Skin of body (tissue), 3 donors: ENCODE measurements at places on chromosomes 12 and 14. TPM values are rescaled to one million over a fixed set of nuclear protein-coding genes. Genes with fewer than 3 reads are reported as not detected.

GRCh38 chr12:42588524-42589464, 752 bp downstream of the PRICKLE1 start:
- peak; percentile 53 for DNase-seq

NRIP2 gene
- 0.79 TPM for total RNA-seq

DNA sequence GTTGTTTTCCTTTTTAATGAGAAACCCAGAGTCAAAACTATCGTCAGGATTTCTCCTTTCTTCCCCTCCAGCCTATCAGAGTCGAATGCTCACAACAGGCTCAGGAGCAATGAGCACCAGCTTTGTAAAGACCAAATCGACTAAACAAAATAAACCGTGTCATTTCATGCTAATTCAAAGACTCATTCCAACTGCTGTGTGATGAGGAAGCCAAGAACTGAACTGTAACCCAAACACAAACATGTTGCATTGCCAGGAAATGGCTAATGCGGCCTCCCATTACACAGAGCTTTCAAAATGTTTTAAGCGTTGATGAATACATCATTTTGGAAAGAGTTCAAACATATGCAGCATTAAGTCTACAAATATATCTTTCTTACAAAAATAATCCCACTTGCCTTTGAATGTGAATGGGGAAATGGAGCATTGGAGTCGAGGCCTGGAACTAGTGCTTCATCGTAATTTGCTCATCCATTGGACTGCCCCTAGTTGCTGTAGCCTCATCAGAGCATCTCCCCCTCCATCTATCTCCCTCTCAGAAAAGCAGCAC, 349.5 kb downstream of the GXYLT1 start:
- peak; percentile 72 for DNase-seq

GLT8D2 gene
- 36.5 TPM for total RNA-seq

BAZ1A gene
- total RNA-seq, result 64.5 TPM

TMPRSS12 gene
- total RNA-seq, result not detected

DNA sequence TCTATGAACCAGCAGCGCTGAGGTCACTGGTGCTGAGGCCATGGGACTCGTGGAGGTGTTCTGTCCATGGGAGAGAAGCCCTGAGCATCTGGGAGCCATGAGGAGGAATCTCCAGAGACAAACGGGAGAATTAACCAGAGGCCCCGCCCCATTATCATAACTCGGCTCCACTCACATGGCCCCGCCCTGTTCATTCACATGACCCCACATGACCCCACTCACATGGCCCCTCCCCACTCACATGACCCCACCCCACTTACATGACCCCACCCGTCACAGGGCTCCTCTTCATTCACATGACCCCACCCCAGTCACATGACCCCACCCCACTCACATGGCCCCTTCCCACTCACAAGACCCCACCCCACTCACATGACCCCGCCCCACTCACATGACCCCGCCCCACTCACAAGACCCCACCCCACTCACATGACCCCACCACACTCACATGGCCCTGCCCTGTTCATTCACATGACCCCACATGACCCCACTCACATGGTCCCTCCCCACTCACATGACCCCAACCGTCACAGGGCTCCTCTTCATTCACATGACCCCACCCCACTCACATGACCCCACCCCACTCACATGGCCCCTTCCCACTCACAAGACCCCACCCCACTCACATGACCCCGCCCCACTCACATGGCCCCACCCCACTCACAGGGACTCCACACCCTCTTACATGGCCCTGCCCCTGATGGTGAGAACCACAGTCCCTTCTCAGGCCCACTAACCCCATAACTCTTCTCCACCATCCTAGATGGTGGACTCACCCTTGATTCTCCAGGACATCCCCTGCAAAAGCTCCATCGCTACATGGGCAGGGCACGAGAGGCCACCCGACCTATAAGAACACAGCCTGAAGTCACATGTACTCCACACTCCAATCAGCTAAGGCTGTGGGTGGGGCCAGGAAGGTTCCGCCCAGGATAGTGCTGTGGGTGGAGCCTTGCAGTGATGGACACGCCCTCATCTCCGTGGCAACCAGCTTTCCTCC, 151.1 kb upstream of the SFSWAP start:
- DNase-seq, result no peak

DNA sequence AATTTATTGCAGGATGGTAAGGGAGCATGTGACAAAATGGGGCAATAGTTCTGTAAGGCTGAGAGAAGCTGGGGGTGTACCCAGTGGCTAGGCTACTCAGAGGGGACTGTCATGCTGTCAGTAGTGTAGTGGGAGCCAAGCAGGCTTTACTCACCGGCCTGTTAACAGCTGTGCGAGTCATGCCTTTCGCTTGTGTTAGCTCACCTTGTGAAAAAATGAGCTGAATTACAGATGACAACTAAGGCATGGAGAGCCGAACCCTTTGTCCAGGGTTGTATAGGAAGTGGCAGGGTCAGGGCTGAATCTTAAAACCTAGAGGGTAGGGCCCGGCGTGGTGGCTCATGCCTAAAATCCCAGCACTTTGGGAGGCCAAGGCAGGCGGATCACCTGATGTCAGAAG, 37.9 kb downstream of the SH2B3 start:
- DNase-seq, result no peak

DYRK4 gene
- 26.3 TPM for total RNA-seq

GRCh38 chr12:56941299-56942017, 7.2 kb upstream of the SDR9C7 start:
- no peak for DNase-seq

GRCh38 chr14:105818712-105819005, 292.3 kb downstream of the TMEM121 start:
- no peak for DNase-seq

FGF23 gene
- not detected for total RNA-seq

DNA sequence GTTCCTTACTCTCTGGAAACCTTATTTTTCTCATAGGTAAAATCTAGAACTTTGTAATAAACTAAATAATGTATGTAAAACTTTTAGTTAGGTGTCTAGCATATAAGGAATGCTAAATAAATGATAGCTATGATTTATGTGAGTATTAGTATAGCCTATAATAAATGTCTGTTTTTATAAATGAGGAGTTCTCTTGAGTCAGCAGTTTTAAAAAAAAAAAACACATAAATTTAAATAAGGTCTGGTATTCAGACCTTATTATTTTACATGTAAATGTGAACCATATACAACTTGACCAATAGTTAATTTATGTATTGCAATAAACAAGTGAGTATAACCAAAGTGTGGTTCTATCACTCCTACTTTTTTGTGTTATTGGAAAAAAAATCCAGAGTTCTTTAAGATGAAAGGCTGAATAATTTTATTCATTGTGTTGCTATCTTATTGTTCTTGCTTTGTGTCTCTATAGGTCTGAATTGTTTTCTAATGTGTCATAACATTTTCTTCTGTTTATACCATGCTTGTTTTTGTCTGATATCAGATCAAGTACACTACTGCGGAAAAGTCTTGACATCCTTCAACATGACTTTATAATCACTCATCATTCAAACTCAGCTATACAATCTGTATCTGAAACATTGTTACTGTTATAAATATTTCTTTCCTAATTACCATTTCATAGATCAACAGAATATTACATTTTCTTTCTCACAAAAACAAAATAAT, 115.7 kb downstream of the RASSF9 start:
- no peak for DNase-seq

DNAI7 gene
- total RNA-seq, result 0.79 TPM

REP15 gene
- total RNA-seq, result 0.79 TPM

CCDC184 gene
- total RNA-seq, result 0.30 TPM
